ENCODE measurements at places on chromosomes 7 and 10.

DNA sequence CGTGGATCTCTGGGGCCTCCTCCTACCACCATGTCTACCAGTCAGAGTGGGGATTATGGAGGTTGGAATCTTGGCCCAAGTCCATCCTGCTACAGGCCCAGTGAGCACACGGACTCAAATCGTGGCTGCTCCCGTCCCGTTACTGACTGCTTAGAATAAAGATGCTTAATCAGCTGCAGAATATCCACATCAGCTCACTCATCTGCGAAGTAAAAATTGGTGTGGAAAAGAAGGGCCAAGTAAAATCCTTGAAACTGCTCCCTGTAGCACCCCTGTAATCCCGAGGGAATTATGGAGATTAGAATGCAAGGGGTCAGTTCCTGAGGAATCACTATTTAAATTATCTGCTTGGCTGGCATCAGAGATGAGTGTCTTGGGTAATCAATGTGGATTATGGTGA lies 13.0 kb upstream of the HTR5A start:
- no peak for DNase-seq

- DNase-seq = no peak
Observed at GRCh38 chr7:127413962-127414361, 21.5 kb upstream of the ZNF800 start.

GRCh38 chr10:104036069-104036384 lies 49.7 kb downstream of the COL17A1 start:
- DNase-seq = no peak

DNA sequence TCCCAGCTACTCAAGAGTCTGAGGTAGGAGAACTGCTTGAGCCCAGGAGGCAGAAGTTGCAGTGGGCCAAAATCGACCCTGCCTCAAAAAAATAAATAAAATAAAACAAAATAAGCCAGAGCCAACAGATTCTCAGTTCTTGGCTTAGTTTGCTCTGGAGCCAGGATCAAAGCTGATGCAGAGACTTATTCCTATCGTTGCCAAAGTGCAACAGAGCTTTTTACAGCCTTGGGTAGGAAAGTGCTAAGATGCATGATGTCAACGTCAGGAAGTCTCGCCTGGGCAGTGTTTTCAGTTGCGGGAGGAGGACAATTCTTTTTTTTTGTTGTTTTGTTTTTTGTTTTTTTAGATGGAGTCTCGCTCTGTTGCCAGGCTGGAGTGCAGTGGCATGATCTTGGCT lies 43.8 kb upstream of the CYTH3 start:
- no peak for DNase-seq

DNA sequence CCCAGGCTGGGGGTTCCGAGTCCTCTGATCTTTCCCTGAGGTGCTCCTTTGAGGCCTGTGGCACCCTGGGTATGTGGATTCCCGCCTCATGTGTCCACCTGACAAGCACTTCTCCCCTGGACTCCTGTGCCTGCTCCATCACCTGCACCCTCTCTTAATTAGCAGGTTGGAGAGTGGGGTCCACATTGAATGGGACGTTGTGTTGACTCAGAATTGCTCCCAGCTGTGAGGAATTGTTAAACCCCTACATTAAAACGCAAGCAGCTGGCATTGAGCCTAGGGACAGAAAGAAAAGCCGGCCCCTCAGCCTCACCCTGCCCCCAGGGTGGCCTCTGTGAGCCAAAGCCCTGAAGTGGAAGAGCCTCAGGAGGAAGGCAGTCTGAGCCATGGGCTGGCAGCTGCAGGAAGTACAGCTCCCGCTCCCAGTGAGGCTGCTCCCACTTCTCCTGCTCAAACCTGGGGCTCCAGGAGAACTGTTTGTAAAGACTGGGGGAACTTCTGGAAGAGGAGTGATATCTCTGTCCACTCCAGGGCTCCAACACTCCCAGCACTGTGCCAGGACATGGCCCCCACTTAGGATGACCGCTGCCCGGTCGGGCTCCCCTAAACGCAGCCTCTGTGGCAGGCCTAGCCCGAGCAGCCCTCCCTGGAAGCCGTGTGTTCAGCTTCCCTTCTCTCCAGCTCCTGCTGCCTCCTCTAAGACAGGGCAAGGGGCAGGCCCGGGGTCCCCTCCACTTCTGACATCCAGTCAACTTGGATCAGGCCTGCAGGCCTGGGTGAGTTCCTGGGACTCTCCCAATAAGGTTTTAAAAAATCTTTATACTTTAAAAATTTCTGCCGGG lies 1.8 kb upstream of the OPN4 start:
- no peak for DNase-seq

GRCh38 chr10:132390170-132390920 lies 6.7 kb upstream of the PWWP2B start:
- DNase-seq = no peak

DNA sequence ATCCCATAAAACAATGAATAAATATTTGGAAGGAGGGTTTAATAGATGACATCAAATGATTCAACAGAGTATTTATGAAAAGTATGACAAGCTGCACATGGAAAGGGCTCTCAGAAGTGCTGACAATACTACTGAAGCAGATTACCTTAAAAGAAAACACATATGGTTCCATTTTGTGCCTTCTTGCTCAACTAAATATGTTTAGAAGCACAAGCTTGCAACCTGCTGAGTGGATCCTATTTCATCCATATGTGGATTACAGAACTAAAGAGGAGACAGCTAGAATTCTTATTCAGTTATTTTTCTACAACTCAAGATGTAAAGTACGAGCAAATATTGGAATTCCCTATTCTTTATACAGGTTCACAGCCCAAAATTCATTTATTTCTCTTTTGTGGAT lies 340.6 kb downstream of the TFEC start:
- DNase-seq = no peak

DNA sequence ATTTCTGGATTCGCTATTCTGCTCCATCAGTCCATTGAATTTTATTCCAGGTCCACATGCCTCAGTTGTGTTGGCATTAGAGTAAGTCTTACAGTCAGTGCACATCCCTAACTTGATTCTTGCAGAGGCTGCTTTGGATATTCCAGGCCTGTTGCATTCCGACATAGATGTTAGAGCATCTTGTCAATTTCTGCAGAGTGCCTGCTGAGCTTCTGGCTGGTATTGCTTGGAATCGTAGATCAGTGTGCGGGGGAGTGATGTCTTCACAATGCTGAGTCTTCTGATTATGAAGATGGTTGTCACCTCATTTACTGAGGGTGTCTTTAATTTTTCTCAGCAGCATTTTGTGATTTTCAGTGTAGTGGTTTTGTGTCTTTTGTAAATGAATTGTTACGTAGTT lies 45.2 kb downstream of the INPP5A start:
- DNase-seq = no peak

- DNase-seq = no peak
Observed at GRCh38 chr7:141785706-141786552, 4.1 kb upstream of the TAS2R5 start.

GRCh38 chr7:142740786-142741185 lies 8.5 kb upstream of the PRSS1 start:
- no peak for DNase-seq

GRCh38 chr10:104937567-104937966 lies 296.5 kb downstream of the SORCS3 start:
- no peak for DNase-seq

DNA sequence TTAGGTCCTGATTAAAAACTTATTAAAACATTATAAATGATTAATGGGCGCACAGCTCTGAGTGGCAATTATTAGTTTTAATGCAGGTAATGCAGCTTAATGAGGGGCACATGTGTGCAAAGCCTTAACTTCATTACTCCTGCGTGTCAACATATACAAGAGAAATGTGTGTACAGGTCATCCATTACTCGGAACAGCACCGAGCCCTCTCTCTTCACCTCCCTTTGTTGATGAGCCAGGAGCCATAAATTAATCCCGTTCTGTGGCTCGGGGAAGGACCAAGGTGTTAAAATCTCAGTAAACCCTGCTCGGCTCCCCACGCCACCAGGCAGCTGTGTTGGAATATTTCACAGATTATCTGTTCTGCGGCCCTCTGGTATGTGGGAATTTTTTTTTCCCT lies 77.8 kb downstream of the EBF3 start:
- DNase-seq = no peak

DNA sequence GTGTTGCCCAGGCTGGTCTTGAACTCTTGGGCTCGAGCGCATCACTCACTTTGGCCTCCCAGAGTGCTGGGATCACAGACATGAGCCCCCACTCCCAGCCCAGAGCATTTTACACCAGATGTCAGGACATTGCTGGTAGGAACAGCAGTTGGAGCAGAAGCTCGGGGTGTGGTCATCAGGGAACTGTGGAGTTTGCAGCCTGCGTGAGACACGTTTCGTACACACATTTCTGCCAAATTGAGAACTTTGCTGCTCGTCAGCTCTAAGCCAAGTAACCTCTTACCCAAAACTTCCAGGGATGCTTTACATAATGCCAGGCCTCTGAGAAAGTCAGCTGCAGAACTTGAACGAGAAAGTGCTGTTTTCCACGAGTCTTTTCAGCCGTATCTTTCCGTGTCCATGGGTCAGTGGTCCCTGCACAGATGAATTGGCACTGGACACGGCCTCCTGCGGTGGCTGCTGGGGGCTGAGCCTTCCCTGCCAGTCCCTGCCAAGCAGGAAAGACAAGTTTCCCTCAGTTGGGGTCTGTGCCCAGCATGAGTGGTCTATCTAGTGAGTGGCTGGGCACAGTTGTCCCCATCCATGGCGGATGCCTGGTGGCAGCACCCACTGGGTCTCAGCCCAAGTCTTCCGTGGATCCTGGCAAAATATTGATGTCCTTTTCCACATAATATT lies 54.4 kb downstream of the DNAJB6 start:
- no peak for DNase-seq

GRCh38 chr7:129784783-129785684 lies 167.7 kb downstream of the UBE2H start:
- DNase-seq = no peak

DNA sequence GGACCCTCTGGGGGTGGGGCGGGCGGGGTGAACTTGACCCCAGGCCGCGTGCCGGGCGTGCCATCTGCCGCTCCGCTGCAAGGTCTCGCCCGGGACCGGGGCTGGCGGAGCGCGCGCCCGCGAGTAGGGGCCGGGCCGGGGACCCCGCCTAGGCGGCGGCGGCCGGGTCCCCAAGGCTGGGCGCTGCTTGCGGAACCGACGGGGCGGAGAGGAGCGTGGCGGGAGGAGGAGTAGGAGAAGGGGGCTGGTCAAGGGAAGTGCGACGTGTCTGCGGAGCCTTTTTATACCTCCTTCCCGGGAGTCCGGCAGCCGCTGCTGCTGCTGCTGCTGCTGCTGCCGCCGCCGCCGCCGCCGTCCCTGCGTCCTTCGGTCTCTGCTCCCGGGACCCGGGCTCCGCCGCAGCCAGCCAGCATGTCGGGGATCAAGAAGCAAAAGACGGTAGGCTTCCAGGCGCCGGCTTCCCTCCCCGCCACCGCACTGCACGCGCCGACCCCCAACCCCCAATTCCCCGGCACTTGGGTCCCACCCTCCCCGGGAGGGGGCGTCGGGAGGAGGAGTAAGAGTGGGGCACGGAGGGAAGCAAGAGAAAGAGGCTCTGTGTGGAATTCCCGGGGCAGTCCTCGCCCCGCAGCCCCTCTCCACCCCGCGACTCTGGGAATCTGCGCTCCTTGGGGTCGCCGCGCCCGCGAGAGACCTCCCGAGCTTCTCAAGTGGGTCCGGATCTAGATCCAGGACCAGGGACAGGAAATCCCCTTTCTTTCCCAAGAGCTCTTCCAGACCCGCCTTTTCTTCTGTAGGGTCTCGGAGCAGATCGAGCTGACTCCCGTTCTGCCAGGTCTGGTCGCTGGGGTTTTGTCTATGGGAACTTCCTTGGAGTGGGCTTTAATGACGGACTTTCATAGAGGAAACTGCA lies at the start of gene PAPSS2:
Gene PAPSS2, plus strand, starts transcription at position 308 of the 913 bp plus-strand sequence. Its CDS starts 104 bp downstream, at position 412.
- no peak for DNase-seq

GRCh38 chr10:126242397-126243260 lies 145.6 kb downstream of the ADAM12 start:
- no peak for DNase-seq

DNA sequence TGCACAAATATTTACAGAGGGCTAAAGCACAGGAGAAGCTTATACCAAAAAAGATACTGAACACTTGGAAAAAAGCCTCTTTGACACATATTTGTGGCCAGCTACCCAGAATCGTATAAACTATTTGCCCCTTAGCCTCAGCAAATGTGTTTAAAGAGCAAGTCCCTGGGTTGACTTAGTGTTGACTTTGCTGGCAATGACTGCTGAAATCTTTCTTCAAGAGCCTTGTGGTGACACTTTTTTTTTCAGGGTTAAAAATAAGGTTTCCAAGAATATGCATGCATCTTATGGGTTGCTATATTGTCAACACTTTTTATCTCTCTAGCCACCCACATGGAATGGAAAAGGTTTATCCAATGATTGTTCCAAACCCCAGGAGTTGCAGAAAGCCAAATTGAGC lies 14.9 kb upstream of the PLEKHS1 start:
- no peak for DNase-seq

DNA sequence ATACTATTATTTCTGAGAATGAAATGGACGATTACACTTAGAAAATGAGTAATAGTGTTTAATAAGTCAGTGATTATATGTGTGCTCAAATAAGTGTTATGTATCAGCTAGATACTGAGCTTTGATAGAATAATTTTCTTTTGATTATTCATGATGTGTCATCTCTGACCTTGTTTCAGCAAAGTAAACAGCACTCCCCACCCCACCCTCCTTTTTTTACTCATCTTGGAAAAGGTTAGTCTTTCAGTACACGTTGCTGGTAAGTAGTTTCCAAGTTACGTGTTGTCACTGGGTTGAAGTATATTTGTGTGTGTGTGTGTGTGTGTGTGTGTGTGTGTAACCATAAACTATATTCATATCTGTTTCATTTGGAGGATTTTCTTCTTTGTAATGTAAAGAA lies 84.1 kb downstream of the GNAI1 start:
- DNase-seq = no peak

DNA sequence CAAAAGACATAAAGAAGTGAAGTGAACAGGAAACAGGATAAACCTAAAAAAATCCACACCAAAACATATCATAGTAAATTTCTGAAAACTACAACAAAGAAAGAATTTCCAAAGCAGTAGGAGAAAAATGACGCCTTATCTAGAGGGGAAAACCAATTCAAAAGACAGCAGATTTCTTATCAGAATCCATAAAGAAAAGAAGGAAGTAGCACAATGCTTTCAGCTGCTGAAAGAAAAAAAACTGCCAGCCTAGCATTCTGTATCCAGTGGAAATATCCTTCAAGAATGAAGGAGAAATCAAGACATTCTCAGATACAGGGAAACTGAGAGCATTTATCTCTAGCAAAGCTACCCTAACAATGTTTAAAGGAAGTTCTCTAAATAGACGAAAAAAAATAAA lies 37.8 kb downstream of the PDLIM1 start:
- no peak for DNase-seq

- DNase-seq = no peak
Observed at GRCh38 chr10:74118804-74119203, 31.8 kb downstream of the AP3M1 start.

GRCh38 chr7:150435047-150435389 lies 15.4 kb upstream of the GIMAP8 start:
- DNase-seq = no peak

DNA sequence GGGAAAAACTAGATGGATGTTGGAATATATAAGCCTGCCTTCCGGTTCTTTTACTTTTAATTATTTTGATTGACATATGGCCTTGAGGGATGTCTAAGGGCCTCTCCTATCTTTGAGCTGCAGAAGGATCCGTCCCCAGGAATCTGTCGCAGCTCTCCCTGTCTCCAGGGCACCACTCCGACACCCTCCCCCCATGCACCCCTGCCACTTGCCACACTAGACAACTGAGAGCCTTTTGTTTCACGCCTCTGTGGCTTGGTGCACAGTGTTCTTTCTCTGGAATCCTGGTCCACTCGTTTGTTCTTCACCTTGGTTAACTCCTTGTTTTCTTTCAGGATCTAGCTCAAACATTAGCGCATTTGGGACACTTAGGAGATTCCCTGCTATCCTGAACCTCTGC lies 124.1 kb upstream of the EFCAB10 start:
- DNase-seq = no peak
